DMS79 (cell line): ENCODE measurements at places on chromosomes 11 and 22.

DNA sequence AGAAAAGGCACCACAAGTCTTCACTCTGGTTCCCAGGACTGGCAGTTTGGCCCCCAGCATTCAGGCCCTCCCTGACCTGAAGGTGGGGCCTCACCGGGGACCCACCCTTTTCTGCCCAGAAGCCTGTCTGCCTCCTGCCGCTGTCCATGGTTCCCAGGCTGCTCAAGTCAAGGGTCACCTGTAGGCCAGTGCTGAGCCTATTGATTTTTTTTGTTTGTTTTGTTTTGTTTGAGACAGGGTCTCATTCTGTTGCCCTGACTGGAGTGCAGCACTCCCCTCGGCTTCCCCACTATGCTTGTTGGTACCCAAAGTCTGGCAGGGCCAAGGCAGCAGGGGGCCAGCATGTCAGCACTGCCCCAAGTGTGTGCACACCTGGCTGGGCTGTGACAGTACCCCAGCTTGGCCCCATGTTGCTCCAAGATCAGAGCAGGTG lies 11.0 kb upstream of the MED17 start:
- DNase-seq = no peak

GRCh38 chr11:114167771-114168448 lies 108.4 kb downstream of the ZBTB16 start:
- no peak for DNase-seq

GRCh38 chr11:78420796-78421209 lies 3.2 kb upstream of the GAB2 start:
- peak; percentile 95 for DNase-seq

DNA sequence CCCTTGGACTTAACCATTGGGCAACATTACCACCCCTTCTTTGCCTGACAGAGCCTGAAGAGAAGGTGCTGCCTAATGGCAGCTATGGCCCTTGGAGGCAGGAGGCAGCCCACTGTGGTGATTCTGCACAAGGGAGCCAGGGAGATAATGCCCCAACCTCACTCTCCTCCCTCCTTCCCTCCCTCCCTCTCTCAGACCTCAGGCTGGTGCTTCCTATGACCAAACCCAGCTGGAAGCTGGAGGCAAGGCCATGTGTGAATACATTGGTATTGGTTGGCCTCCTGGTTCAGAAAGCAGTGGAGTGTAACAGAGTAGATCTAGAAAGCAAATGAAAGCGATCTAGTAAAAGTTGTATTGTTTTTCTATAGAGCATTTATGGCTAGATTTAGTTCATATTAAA lies 233.1 kb downstream of the CSNK2A3 start:
- no peak for DNase-seq

GRCh38 chr22:30876915-30877553 lies 91.5 kb downstream of the MORC2 start:
- no peak for DNase-seq

GRCh38 chr11:44246726-44247125 lies 63.2 kb downstream of the ALX4 start:
- DNase-seq = no peak

DNA sequence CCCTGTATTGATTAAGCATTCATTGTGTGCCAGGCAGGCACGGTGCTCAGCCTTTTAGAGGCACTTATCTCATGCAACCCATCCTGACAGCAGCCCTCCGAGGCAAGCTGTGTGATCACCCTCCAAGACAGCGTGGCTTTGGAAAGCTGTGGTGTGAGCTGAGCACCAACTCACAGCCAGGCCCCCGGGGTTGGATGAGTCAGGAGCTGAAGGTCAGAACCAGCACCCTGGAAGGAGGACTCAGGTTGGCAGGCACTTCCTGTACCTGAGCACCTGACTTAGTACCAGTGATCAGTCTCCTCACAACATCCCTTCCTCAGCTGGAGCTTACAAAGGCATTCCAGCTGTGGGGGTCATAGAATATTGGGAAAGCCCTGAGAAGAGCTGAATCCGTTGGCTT lies 9.0 kb downstream of the PATZ1 start:
- DNase-seq = no peak

DNA sequence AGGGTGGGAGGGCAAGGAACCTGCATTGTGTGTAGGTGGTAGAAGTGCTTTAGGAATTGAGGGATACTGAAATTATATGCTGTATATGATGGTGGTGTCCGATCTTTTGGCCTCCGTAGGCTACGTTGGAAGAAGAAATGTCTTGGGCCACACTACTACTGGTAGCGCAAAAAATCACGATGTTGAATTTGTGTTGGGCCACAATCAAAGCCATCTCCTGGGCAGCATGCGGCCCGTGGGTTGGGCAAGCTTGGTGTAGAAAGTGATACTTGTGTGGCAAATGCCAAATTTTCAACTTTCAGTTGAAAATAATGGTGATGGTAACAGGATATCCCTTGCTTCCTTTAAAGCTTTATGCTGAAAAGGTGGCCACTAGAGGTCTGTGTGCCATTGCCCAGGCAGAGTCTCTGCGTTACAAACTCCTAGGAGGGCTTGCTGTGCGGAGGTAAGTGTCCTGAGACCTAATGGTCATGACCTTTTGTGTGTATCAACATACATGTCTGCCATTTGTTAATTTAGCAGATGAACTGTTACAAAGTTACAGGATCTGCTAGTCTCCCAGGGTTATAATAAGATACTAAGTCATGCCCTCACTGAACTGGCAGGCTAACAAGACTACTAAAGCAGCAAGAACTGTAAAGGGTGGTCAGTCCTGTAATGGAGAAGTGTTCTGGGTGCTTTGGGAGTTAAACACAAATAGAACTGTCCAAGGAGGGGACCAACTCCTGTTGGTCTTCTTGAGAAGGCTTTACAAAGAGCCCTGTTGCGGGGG lies 2.9 kb downstream of the RPS3 start:
- no peak for DNase-seq

DNA sequence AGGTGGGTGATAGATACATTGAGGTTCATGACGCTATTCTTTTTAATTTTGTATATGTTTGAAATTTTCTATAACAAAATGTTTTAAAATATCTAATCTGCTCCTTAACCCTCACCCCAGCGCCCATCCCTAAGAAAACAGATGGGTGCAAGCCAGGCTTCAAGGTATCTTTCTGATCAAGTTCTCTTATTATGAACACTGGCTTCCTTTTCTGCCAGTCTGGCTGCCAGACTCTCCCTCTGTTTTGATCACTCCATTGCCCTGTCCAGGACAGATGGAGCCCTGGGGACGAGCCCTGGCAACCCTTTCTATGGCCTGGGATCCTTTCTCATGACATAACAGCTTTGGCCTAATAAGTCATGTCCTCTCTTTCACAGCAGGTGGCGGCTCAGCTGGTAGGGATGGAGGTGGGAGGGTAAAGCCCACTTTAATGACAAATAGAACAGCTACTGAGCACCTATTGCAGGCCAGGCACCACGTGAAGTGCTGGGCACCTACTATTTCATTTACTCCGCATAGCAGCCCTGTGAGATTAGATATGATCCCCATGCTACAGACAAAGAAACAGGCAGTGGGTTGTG lies 38.4 kb downstream of the DRD2 start:
- DNase-seq = no peak

DNA sequence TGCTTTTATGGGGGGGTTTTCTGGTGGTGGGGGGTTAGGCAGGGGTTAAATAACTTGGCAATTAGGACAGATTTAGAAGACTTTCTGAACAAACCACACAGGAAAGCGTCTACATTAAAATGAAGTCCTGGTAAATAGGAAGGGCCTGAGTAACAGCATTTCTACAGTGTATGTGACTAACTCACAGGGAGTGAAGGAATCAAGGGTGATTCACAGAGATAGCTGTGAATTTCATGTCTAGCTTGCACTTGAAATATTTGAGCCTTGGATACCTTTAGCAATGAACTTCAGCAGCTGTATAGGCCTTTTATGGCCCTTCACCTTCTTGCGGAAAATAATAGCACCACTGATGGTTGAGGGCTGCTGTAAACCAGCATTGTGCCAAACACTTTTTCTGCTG lies 26.1 kb upstream of the LDHA start:
- DNase-seq = no peak

GRCh38 chr11:111718436-111718835 lies 47.8 kb downstream of the PPP2R1B start:
- DNase-seq = no peak

GRCh38 chr11:63610604-63611394 lies 3.4 kb downstream of the PLAAT3 start:
- DNase-seq = no peak

GRCh38 chr22:33049119-33049729 lies 9.0 kb downstream of the SYN3 start:
- no peak for DNase-seq

GRCh38 chr22:49963647-49964026 lies 3.1 kb downstream of the PIM3 start:
- DNase-seq = no peak

- DNase-seq = peak; percentile 55
Observed at GRCh38 chr11:33257897-33258630, 883 bp downstream of the HIPK3 start.

DNA sequence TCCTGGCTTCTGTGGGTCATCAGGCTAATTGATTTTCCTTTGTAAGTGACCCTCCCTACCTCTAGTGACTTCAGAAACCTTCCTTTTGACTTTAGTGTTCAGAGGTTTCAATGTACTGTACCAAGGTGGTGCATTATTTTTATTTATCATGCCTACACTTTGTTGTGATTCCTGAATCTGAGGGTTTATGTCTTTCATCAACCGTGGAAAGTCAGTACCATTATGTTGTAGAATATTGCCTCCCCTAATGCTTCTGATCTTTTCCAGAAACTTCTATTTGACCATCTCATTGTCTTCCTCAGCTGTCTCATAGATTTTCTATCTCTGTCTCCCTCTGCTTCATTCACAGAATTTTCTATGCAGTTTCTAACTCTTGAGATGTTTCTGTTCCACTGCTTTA lies 105.5 kb downstream of the KCNQ1OT1 start:
- no peak for DNase-seq

- no peak for DNase-seq
Observed at GRCh38 chr11:116881143-116881542, 43.7 kb upstream of the APOA1 start.

DNA sequence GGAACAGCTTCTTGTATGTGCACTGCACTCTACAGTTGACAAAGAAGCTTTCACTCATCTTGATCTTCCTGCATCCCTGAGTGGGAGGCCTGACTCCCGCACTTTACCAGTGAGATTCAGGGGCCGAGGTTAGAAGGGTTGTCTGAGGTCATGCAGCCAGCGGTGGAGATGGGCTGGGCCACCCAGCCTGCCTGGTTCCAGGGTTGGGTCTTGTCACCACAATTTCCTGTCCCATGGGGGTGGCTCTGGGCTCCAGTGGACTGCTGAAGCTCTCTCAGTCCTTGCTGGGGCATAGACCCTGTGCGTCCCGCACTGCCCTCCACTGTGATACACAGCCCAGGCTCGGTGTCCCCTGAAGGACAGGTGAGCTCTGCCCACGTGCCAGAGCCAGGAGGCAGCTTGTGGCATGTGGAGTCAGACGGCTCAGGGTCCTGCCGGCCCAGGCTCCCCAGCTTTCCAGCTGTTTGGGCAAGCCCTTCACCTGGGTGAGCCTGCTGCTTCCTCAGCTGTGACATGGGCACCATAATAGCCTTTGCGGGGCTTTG lies 6.9 kb upstream of the MYO7A start:
- no peak for DNase-seq

GRCh38 chr11:93573184-93573583 lies 30.0 kb upstream of the SMCO4 start:
- DNase-seq = no peak

GRCh38 chr11:44804449-44805437 lies 78.0 kb downstream of the TSPAN18 start:
- no peak for DNase-seq

DNA sequence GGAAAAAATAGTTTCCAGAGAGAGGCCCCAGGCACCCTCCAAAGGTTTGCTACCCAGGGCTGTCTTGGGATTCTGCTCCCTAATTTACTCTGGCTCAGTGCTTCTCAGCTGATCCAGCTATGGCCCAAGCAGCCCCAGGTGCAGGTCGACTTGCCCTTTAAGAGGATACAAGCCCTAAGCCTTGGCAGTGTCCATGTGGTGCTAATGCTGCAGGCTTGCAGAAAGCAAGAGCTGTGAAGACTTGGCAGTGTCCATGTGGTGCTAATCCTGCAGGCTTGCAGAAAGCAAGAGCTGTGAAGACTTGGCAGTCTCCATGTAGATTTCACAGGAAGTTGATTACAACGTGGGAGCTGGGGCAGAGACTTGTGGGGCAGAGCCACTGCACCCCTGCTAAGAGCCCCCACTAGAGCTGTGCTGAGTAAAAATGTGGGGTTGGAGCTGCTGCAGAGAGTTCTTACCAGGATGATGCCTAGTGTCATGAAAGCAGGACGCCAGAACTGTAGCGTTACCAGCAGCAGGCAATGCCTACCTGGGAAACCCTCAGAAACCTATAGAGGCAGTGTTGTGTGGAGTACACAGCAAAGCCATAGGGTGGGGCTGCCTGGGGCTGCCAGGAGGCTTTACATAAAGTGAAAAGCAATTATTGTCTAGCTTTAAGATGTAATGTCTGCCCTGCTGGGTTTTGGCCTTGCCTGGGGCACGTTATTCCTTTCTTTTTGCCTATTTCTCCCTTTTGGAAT lies 16.1 kb upstream of the OR52K1 start:
- no peak for DNase-seq

DNA sequence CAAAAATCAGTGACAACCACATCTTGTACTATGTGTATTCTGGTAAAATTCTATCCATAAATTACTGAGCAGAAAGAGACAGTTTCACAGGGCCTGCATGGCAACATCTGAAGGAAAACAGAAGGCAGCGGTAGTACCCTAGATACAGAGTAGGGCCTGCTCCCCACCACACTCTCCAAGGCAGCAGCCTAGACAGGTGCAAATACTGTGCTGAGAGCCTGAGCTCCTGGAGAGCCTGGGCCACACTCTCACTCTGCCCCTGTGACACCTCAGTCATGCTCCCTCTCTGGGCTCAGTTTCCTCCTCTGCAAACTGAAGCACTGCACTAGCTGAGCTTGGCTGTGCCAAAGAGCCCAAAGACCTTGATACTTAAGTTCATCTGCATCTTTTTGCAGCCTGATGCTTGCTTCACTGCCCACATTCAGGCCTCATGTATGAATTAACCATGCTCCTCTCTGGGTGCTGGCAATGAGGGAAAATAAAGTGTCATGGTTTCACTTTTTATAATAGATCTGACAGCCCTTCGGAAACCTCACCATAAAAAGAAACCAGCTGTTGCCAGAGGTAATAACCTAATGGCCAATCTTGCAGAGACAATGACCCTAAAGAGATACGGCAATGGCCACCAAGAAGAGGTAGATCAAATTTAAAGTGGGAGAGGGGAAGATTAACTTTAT lies 104.7 kb downstream of the PLEKHA7 start:
- peak; percentile 87 for DNase-seq

DNA sequence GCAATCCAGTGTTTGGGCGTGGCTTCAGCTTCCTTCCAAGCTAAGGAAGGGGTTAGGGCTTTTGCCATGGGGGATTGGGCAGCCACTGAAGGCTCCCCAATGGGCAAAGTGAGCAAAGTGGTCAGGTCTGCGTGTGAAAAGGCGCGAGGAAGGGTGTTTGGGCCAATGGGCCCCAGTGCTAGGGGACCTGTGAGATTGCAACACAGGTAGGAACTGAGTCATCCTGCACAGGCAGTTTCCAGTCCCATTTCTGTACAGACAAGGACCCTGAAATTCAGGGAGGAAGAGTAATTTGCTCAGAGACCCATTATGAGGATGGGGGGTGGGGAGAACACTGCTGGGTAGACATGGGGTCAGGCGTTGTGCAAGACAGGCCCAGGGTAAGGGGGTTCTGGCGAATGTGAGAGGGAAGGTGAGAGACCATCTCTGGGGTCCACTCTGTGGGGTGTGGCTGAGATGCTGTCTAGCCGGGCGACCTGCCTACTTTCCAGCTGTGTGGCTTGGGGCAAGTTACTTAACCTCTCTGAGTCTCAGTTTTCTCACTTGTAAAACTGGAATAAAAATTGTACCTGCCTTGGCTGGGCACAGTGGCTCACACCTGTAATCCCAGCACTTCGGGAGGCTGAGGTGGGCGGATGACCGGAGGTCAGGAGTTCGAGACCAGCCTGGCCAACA lies 7.3 kb downstream of the CCDC88B start:
- DNase-seq = no peak
